Hematopoietic multipotent progenitor cell treated with erythropoietin and hydrocortisone succinate and interleukin-3 and kit ligand, for 15 days (in vitro differentiated cells): ENCODE measurements at places on chromosomes 12 and 14.

DNA sequence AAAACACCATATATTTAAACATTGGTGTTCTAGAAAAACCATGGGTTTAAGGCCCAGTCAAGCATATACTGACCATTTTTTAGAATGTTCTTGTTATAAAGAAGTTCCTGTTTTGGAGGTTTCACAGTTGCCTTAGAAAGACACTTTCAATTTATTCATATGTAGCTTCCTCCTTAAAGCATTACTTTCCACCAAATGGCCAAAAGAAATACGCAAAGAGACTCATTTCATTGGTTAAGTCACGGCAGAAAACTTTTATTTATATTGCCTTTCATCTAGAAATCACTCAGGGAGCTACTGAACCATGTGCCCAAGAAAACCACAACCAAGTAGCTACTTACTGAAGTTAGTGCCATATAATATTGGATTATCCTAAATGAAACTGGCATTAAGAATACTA, 40.0 kb downstream of the MYBPC1 start:
- DNase-seq = no peak

- DNase-seq = no peak
Observed at GRCh38 chr14:58082011-58082410, 70.0 kb downstream of the ARMH4 start.

DNA sequence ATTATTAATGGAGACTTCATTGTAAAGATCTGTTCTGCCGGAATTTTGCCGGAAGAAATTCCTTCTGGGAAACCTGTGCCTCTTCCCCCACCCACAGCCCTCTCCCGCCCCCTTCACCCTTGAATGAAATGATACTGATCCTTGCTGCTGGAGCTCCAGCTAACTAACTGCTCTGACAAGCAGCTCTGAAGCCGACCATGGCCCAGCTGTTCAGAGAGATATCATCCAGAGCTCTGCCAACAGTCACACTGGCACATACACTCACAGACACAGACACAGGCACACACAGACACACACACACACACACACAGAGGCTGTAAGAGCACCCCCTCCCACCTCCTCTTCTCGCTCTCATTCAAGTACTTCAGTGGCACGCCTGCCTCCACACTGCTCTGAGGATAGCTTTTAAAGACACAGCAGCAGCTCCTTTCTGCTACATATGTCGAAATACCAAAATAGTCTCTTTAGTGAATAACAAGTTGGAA, 88.6 kb downstream of the R3HDM2 start:
- DNase-seq = peak; percentile 41

GRCh38 chr12:123877968-123878367, 94.7 kb downstream of the CCDC92 start:
- no peak for DNase-seq

DNA sequence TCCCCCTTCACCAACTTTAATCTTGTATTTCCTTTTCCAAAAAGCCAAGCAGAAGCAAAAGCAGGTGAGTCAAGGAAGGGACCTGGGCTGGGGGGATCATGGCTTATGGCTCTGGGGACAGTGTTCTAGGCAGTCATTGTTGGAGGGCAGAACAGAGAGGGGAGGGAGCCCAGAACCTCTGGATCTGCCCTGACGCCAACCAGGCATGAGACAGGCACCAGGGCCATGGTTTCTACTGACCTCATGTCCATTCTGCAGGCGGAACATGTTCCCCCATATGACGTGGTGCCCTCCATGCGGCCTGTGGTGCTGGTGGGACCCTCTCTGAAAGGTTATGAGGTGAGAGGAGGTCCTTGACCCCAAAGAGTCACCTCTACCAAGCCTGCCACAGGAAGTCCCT, 6.6 kb downstream of the CACNB3 start:
- DNase-seq = no peak

DNA sequence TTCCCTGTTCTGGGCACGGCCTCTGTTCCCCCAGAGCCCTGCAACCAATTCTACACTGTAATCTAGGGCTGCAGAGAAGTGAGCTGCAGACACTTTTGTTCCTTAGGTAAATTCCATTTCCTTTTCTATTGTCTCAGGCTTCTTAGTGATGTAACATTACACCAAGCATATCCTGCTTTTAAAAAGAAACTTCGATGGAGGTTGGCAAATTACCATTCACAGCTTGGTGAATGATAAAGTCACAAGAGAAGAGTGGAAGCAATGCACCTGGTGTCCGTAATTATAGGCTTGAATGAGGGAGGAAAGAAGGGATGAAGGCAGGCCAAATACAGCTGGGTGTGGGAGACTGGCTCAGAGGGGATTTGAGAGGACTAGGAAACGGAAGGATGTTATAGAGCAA, 68.6 kb downstream of the PPM1A start:
- no peak for DNase-seq

DNA sequence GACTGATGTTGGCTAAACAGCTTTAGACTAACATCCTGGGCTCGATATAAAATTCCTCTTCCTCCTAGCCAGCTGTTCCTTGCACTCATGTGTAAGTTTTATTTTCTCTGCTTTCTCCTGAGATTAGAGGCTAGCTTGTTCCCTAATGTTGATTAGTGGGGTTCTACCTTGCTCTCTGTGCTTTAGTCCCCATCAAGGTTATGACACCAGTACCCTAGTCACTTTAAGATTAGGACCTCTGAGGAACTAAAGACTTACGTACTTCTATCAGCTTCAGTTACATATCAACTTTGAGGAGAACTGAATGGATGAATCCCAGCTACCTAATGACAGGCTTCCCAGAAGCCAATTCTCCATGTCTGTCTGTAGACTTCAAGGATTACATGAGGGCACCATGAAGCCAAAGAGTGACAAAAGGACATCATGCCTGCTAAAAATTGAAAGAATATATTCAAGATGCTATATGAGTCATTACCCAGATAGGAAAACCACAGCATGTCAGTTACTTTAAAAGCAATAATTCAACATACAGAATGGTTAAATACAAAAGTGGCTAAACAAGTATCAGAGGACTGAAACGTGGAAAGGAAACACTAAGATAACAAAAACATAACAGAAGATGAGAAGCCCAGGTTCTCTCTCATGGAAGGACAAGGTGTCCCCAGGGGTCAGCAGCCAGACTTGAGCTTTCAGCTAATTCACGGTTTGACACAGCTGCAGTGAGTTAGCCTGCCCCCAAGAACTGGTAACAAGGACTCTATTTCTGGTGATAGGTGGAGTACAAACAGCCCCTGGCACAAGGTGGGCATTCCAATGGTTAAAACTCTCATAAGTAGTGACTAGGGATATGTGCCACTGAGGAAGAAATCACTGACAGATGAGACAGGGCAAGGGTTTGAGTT, 20.4 kb downstream of the ADAM20 start:
- DNase-seq = no peak

DNA sequence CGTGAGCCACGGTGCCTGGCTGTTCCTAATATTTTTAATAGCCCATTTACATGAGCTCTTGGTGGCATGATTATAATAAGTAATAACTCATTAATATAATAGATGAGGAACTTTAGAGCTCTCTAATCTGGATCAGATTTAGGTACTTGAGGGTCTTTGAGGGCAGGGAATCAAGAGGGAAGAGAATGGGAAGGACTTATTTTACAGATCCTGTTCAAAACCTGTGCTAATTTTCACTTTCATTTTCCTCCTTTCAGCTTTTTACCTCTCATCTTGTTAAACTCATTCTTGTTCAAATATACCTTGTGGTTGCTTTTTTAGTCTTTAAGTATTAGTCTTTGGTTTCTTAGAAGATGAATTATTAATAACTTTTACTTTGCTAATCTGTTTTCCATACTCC, 5.6 kb downstream of the NECAP1 start:
- DNase-seq = no peak

- DNase-seq = no peak
Observed at GRCh38 chr14:104101651-104102281, 16.3 kb downstream of the ASPG start.
